ENCODE measurements at places on chromosomes 3 and 15.
A peak's percentile ranks its signal among the peaks of the same experiment; 100 is the strongest.

DNA sequence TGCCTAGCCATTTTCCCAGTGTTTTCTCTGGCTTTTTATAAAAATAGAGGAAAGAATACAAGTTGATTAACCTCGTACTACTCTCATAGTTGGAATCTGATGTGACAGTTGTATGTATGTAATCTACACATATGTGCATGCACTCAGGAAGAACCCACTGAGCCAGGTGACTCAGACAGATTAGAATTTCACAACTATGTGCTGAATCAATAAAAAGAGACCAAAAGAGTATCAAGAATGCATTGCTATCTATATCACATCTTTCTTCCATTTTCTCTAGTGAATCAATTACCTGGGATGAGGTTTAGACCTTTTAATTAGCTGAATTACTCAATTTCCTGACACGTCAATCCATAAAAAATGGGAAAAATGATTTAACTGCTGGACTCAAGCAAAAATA is 319.3 kb upstream of the ATP10A start:
- no peak for DNase-seq

DNA sequence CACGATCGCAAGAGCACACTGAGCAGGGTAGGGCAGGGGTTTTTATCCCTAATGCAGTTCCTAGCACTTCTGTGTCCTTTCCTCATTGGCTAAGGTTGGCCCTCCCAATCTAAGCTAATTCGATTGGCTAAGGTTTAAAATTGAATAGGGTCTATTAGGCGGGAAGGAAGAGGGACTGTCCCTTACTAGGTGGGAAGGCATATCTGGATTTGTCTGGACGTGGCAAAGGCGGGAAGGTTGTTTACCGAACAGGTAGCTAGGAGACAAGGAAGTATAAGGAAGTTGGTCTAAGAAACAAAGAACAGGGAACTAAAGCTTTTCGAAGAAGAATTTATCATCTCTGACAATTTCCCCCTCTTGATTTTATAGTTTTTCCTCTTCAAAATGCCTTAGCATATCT is 24.8 kb upstream of the ATG7 start:
- DNase-seq, result no peak

GRCh38 chr3:154684021-154684420 is 254.0 kb upstream of the GPR149 start:
- DNase-seq, result no peak

GRCh38 chr3:170128259-170128976 is 53.1 kb downstream of the PHC3 start:
- no peak for DNase-seq

- no peak for DNase-seq
These were observed 20.3 kb upstream of the DGKG start for GRCh38 chr3:186382217-186382885.

DNA sequence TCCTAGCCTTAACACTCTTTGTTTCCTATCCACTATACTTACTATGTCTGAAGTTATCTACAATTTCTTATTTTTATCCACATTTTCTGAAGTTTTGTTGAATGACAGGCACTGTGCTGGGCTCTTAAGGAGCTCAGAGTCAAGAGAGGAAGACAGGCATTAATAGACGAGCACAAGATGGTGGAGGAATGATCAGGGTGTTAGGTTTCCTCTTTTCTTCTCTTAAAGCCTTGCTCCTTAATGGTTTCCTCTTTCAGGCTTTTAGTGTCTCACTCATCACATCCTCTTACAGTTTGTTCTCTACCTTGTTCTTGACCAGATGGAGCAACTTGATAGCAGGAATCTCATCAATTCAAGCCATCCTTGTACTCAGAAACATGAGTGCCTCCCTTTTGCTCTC is 52.9 kb upstream of the BCL6 start:
- no peak for DNase-seq

- DNase-seq, result no peak
These were observed 61.1 kb downstream of the DUT start for GRCh38 chr15:48392356-48392755.

DNA sequence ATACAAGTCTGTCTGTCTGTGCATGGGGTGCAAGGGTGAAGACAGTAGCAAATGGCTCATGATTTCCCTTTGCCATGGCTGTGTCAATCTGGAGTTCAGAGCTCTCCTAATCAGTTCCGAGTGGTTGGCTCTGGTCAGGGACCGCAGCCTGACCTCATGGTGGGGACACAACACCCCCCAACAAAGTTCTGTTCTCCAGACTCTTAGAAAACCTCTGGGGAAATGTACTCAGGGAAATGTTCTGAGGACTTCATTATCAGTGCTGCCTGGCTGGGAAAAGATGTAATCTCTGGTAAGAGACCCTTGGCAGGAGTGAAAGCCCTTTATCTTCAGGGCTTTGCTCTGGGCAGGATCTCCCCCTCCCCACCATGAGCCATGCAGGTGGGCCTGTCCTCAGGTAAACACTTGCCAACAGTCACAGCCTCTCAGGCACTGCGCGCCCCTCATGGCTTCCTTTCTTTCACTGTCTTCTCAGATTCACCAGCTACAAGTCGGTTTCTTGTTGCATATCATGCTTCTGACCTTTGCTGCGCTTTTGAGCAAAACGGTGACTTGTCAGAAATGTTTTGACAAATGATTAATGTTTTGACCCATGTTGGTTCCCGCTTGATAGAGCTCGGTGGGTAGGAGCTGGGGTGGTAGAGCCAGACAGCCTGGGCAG is 95.5 kb downstream of the ST6GAL1 start:
- DNase-seq, result no peak

- DNase-seq, result peak; percentile 3
These were observed 417.0 kb upstream of the MEIS2 start for GRCh38 chr15:37517191-37517895.

DNA sequence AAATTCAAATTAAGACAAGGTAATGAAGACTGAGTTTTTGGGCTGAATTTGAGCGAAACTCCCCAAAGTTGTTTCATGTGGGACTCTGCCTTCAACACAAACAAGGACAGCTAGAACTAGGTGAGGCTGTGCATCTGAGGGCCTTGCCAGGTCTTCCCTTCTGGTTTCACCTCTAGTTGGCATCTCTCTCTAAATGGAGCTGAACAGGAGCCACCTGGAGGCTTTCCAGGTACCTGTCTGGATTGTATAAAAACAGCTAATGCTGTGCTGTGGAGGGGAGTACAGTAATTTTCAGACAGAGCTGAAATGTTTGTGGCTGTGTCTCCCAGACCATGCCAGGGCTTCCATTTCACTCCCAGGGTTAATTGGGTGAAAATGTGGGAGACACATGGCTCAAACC is 27.1 kb downstream of the TRIM71 start:
- peak; percentile 51 for DNase-seq

DNA sequence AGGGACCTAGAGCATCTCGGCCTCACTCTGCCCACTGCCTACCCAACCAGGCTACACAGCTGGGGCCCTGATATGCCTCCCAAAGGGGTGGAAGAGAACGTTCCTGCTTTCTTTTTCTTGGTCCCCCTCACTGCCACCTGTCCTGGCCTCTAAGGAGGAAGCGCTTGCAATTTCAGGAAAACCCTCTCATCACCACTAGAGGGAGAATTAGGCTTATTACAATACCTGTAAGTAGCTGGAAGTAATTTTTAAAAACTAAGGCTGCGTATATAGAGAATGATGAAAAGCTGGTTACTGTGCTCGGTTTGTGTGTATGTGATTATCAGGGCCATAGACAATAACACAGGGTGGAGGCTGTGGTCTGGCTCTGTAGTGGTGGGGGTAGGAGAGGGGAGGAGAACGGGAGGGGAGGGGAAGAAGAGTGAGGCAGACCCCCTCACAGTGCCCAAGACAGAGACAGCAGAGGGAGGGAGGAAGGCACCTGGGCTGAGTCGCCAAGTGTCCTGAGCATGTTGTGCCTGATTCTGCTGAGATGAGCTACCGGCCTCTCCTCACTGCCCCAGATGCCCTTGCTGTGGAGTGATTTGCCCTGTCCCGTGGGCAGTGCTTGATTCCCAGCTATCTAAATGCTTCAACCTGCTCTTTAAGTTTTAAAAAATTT is 3.3 kb downstream of the GABRG3 start:
- DNase-seq, result no peak

- DNase-seq, result no peak
These were observed 28.6 kb upstream of the PLXNA1 start for GRCh38 chr3:126954141-126954842.

GRCh38 chr3:182445576-182445975 is 347.7 kb upstream of the ATP11B start:
- no peak for DNase-seq

- DNase-seq, result no peak
These were observed 122.5 kb upstream of the SNRPN start for GRCh38 chr15:24832282-24832681.

DNA sequence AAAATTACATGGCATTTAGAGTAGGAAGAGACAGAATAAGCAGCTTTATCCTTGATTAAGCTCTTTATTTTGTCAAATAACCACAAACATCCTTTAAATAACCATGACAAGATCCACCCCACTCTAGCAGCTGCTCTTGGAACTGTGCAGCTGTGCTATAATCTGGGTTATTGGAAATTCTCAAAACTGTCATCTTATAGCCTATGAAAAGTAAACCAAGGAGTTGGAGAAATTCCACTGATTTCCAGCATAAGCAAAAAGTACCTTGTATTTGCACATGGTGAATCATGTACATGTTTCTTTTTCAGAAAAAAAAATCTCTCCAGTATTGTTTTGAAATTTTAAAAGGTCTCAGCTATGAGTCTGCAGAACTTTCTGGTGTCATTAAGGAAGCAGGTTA is 88.8 kb upstream of the ABI3BP start:
- DNase-seq, result no peak

DNA sequence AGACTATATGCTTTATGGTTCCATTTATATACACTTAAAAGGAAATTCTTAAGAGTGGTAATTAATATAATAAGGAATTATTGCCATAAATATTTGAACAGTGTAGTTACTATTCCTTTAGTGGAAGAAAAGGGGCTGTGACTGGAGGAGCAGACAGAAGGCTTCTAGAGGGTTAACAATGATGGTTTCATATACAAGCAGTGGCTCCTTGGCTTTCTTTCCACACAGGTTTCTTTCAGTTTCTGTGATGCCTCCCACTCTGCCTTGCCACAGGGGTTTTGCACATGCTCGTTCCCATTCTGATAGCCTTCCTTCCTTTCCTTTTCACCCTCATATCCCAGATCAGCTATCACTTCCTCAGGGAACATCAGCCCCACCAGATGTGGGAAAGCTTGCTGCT is 108.8 kb upstream of the LYSMD4 start:
- DNase-seq, result no peak

DNA sequence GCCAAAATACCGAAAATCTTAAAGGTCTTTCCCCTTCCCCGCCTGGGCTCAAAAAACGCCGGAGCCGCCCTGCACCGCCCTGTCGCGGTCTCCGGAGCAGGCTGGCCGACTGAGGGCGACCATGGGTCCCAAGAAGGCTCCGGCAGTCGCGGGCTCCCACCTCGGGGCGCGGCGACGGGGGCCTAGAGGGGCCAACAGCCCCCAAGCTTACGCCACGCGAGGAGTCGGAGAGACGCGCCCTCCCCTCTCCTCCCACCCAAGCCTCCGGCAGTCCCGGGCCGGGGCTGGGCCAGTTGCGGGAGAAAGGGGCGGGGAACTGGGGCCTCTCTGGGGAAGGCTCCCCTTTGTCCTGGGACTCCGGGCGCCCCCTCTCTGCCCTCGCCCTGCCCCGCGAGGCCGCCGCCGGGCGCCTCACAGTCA is 69.2 kb downstream of the GOLGA8B start:
- no peak for DNase-seq

DNA sequence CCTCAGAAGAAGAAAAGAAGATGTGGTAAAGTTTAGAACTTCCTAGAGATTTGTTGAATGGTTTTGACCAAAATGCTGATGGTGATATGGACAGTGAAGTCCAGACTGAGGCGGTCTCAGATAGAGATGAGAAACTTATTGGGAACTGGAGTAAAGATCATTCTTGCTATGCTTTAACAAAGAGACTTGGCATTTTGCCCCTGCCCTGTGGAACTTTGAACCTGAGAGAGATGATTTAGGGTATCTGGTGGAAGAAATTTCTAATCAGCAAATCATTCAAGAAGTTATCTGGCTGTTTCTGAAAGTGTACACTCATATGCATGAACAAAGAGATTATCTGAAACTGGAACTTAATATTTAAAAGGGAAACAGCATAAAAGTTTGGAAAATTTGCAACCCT is 505.2 kb downstream of the NSUN3 start:
- no peak for DNase-seq

GRCh38 chr3:105858017-105858416 is 10.8 kb downstream of the CBLB start:
- DNase-seq, result no peak

- DNase-seq, result no peak
These were observed 34.6 kb upstream of the ESYT3 start for GRCh38 chr3:138399766-138400165.

GRCh38 chr3:94063496-94064119 is 747 bp downstream of the NSUN3 start:
- DNase-seq, result no peak

DNA sequence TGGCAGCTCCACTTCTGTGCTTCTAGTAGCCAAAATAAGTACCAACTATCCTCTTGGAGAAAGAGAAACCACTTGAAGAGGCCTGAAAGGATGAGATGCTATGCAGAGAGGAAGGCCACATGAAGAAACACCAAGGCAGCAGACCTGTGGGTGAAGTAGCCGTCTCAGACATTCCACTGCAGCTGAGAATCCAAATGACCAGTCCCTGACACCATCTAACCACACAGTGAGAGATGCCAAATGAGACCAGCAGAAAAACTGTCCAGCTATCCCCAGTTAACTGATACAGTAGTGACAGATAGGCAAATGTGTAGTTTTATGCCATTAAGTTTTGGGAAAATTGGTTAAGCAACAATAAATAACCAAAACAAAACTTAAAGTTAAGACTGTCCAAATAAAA is 47.9 kb upstream of the ZSCAN2 start:
- no peak for DNase-seq

GRCh38 chr15:29740692-29741311 is 81.5 kb downstream of the TJP1 start:
- DNase-seq, result no peak

DNA sequence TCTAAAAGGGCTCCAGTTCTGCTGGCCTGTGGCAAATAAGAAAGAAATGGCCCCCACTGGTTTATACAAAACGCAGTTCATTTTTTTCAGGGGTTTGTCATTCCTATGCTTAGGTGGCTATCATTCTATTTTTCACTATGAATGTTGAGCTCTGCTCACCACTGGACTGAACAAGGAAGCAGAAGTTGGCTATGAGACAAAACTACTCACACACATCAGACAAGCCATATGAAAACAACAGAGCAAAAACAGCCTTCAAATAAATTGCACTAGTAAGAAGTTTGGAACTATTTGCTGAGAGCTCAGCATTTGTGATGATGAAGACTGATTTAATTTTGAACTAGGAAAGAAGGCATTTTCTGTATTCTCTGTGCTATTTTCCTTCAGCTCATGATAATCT is 328.5 kb downstream of the MECOM start:
- DNase-seq, result no peak
